ENCODE measurements at places on chromosomes 6 and 20.
A peak's percentile ranks its signal among the peaks of the same experiment; 100 is the strongest.

DNA sequence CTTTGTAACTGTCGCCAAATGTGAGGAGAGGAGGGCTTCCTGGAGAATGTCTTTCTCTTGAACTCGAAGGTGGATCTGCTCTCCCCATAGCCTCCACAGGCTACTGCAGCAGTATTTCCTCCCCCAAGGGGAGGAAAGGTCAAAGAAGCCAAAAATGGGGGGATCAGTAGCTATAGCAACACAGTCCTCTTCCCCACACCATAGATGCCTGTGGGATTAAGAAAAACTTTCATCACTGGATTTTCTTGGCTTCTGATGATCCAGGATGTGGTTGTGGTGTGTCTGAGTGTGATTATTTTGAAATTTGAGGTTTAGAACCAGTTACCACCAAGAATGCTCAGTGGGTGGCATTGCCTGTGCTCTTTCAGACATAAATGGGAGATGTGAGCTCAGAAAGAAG is 140.1 kb upstream of the SPACA1 start:
- DNase-seq, result peak; percentile 44

DNA sequence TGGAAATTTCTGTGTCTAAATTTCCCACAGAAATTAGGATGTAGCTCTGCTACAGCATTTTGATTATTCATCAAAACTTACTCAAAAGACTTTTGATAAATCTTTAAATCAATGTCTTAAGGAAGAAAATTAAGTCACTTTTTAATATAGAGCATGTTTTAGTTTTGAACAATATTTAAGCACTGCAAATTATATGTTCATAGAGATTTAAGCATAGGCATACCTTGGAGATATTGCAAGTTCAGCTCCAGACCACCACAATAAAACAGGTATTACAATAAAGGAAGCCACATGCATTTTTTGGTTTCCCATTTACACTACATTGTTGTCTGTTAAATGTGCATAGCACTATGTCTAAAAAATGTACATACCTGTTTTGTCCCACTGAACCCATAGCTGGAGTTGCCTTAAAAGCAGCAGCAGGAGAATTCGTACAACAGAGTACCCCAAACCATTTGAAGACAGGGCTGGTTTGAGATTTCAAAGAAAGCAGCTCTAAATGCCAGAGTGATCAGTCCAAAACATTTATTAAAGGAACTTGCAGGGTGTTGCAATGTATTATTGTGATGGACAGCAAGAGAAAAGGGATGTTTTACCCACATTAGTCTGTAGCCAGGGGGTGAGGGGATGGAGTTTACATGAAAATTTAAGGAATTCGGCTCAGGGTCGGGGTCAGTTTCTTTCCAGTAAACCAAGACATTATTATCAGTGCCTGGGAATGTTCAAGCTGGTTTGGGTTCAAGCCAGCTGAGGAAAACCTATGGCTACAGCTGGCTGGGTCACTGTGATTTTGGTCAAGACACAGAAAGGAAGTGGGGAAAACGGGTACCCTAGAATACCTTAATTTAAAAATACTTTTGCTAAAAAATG is 6.3 kb upstream of the LOC128125822 start:
- DNase-seq, result no peak

GRCh38 chr6:27863962-27864905 is 48.0 kb downstream of the OR2B2 start:
- DNase-seq, result peak; percentile 26

DNA sequence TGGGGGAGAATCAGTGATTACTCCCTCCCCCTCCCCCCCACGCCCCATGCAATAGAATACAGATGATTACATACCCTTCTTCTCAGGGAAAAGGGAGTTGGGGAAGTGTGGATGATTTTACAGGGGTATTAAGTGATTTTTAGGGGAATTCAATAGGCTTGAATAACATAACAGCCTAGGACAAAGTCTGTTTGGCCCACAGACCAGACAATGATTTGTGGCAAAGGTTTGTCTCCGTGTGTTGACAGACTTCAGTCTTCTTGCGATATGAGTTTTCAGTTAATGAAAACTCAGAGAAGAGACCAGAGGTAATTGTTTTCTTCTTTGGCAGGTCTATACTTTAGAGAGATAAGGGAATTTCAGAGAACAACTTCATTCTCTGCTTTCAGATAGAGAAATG is 95.3 kb downstream of the OR2B2 start:
- DNase-seq, result no peak

- no peak for DNase-seq
These were observed 25.3 kb upstream of the PYGB start for GRCh38 chr20:25222461-25223178.

- DNase-seq, result no peak
These were observed 385.9 kb upstream of the RUNX2 start for GRCh38 chr6:44942201-44942600.

- DNase-seq, result no peak
These were observed 299.1 kb downstream of the PACRG start for GRCh38 chr6:163026893-163027292.

DNA sequence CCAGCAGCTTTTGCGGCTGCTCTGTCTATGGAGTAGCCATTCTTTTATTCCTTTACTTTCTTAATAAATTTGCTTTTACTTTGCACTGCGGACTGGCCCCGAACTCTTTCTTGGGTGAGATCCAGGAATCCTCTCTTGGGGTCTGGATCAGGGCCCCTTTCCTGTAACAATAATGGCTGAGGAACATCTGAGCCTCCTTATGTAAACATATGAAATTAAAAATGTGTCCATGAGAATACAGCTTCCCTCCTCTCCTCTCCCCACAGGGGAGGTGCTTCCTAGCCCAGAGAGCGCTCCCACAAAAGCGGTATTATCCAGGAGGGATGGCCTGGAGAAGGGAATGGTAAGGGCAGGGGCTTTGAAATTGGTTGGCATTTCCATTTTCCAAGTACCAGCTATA is 81.1 kb downstream of the PSMG4 start:
- DNase-seq, result no peak

- DNase-seq, result no peak
These were observed 65.7 kb downstream of the SRC start for GRCh38 chr20:37411408-37412219.

GRCh38 chr6:142518126-142518525 is 216.3 kb downstream of the ADGRG6 start:
- DNase-seq, result no peak

DNA sequence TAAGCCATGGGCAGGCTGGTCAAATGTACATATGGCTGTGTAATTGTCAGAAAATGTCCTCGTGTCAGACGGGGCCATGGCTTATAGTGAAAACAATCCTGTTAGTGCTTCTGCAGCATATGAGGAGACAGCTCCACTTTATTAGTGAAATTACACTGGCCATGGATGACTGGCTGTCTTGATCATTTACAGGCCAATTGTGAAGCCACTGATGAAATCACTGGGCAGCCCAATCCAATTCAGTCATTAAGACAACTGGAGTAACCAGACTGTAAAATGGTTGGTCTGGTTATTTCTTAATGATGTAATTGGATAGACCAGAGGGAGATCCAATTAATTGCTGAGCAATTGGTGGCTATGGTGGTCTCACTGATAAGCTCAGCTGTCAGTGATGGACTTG is 749.5 kb downstream of the KIF16B start:
- DNase-seq, result no peak

- DNase-seq, result no peak
These were observed 2.2 kb upstream of the CNR1 start for GRCh38 chr6:88168362-88168761.

DNA sequence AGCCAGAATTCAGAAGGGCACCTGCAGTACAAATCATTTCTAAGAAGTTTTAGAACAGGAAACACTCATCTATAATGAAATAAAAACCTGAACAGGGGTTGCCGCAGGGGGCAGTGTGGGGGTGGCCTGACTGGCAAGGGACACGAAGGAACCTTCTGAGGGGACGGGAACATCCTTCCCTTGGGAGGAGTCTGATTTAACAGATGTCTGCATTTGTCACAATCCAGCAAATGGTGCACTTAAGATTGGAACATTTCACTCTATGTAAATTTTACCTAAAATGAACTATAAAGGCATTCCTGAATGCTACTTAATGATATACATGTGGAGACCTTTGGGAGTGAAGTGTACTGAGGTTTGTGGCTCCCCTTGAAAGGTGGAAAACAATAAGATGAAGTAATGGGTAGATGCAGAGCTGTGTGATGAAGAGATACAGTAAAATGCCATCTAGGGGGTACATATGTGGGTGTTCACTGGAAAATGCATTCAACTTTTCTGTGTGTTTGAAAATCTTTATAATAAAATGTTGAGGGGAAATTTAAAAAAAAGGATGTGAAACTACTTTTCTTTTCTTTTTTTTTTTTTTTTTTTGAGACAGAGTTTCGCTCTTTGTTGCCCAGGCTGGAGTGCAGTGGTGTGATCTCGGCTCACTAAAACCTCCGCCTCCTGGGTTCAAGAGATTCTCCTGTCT is 89.5 kb downstream of the SNX5 start:
- no peak for DNase-seq

GRCh38 chr6:5058254-5058653 is 26.9 kb upstream of the PPP1R3G start:
- DNase-seq, result no peak

- DNase-seq, result no peak
These were observed 7.3 kb upstream of the YTHDF1 start for GRCh38 chr20:63223121-63223825.

GRCh38 chr6:33751771-33752645 is 5.3 kb upstream of the IP6K3 start:
- DNase-seq, result no peak

DNA sequence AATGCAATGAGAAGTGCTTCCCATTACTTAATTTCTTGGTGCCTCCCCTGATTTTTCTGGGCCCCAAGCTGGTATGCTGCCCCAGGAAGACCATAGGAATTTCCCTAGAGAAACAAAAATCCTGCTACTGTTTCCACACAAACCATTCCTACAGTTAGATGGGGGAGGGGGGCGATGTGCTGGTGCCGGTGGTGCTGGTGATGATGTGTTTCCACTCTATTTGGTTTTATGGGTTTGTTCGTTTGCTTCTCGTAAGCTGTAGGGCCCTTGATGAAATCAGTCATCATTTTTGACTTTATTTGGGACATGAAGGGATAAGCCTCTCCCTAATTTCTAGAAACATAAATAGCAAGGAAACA is 105.1 kb downstream of the MKKS start:
- no peak for DNase-seq

DNA sequence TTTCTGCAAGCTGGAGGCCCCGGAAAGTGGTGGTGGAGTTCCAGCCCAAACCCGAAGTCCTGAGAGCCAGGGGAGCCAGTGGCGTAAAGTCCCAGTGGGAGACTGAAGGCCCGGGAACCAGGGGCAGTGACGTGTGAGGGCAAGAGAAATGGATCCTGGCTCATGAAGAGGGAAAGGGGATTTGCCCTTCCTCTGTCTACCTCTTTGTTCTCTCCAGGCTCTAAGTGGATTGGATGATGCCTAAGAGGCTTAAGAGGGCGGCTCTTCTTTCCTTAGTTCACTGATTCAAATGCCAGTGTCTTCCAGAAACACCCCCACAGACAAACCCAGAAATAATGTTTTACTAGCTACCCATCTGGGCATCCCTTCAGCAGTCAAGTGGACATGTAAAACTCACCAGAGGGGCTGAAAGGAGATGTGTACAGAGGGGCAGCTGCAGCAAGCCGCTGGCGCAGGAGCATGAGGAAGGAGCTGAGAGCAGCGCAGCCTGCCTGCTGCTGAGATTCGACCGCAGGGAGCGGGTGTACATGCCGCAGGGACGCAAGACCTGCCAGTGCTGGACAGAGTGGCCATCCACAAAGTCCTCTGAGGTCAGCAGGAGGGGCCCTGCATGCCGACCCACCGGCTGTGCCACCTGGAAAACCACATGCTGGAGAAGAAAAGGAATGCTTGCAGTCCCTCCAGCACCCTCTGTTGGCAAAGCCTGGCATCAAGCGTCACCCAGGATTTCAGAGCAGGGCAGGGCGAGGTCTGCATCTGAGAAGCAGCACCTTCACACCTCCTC is 29.5 kb downstream of the CDYL start:
- peak; percentile 57 for DNase-seq

DNA sequence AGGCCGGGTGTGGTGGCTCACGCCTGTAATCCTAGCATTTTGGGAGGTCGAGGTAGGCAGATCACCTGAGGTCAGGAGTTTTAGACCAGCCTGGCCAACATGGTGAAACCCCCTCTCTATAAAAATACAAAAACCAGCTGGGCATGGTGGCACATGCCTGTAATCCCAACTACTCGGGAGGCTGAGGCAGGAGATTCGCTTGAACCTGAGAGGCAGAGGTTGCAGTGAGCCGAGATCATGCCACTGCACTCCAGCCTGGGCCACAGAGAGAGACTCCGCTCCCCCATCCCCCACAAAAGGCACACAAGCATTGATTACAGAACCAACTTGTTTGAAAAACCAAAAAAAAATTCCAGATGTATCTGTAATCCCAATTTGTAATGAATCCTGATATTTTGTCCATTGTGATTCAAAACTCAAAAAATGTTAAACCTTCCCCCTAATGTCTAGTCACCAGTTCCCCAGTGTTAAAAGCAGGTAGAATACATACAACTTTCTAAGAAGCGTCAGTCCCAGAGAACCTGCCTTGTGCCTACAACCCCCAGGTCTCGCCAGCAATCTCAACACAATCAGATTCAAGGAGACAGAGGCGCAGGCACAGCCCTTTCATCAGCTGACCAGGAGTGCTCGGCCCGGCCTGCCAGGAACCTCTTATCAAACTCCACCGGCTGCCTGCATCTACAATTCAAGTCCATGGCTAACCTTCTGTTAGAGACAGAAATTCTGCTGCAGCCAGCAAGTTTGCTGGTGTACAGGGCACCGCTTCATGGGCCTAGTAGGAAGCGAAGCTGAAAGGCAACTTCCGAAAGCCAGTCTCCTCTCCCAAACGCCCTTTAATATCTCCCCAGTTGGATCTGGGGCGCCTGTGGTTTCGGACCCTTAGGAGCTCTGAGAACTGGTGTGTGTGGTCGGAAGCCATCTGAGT is 2.1 kb downstream of the EZR start:
- no peak for DNase-seq

- peak; percentile 9 for DNase-seq
These were observed 152.6 kb downstream of the CDK19 start for GRCh38 chr6:110662490-110663211.

- no peak for DNase-seq
These were observed 260.7 kb upstream of the MAN1A1 start for GRCh38 chr6:119610265-119610664.

GRCh38 chr6:85772641-85773040 is 130.0 kb upstream of the SYNCRIP start:
- DNase-seq, result no peak

DNA sequence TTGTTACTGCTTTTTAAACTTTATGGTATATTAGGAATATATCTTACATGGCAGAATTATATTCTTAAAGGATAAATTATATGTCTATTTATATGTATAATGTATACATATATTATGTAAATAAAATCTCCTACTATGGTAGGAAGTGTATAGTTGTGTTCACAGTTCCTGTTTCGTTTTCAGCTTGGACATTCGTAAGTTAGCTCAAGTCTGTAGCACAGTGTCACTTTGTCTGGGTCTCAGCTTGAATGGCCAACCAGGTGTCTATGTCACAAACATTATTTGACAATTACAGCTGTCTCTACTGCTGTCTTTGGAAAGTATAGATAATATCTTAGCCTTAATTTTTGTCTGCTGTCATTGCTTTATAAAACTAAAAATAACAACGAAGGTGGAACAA is 303.9 kb downstream of the CDKAL1 start:
- no peak for DNase-seq

- peak; percentile 47 for DNase-seq
These were observed 83.0 kb downstream of the SCAND1 start for GRCh38 chr20:35871259-35871771.

Data from foreskin keratinocyte (primary cell).